KG1 (cell line): ENCODE measurements at places on chromosomes 3 and 15.
A peak's percentile ranks its signal among the peaks of the same experiment; 100 is the strongest.

DNA sequence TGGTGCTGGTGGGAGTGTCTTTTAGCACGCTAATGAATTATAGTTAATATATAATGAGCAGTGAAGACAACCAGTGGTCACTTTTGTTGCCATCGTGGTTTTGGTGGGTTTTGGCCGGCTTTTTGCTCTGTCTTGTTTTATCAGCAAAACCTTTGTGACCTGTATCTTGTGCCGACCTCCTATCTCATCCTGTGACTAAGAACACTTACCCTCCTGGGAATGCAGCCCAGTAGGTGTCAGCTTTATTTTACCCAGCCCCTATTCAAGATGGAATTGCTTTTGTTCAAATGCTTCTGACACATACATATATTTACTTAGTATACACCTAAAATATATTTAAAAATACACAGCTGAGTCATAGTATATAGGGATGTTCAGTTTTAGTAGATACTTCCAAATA is 770.3 kb downstream of the PDCD6IP start:
- no peak for DNase-seq

GRCh38 chr3:102165367-102165766 is 269.4 kb upstream of the ZPLD1 start:
- DNase-seq = no peak

- no peak for DNase-seq
These were observed 82.0 kb upstream of the LRIG1 start for GRCh38 chr3:66582721-66583423.

GRCh38 chr3:126682009-126682408 is 22.0 kb upstream of the CHCHD6 start:
- no peak for DNase-seq

- DNase-seq = no peak
These were observed 31.2 kb upstream of the PTX3 start for GRCh38 chr3:157405457-157405856.

- no peak for DNase-seq
These were observed 132.3 kb upstream of the MB21D2 start for GRCh38 chr3:193049935-193050334.

DNA sequence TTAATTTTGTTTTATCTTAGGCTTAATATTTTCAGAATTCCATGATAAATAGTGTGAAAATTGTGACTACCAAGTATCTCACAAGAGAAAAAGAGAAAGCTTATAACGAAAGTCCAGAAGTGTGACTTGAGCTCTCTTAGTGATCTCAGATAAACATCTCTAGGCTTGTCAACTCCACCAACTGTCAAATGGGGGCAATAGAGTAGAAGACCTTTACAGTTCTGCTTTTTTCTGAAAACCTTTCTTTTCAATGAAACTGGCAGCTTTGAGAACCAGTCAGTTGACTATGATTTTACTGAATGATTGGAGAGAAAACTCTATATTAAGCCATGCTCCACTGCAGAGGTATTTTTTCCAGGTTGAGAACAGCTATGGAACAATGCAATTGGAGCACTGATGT is 119.2 kb upstream of the TP63 start:
- peak; percentile 3 for DNase-seq

DNA sequence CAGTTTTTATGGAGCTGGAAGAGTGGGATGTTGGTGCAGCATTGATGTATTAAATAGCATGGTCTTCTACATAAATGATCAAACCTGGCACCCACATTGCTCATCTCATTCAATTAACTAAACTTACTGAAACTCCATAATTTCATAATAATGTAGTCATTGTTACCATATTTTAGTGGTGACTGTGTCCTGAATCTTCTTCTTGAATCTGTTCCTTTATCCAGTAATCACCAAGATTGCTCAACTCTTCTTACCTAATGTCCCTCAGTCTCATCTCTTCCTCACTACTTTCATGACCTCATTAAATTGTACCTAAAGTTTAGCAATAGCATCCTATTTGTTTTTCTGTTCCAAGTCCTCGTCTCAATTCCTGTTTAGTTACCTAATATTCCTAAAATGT is 69.8 kb downstream of the FGF7 start:
- DNase-seq = no peak
